ENCODE measurements at places on chromosomes 6 and 20.

DNA sequence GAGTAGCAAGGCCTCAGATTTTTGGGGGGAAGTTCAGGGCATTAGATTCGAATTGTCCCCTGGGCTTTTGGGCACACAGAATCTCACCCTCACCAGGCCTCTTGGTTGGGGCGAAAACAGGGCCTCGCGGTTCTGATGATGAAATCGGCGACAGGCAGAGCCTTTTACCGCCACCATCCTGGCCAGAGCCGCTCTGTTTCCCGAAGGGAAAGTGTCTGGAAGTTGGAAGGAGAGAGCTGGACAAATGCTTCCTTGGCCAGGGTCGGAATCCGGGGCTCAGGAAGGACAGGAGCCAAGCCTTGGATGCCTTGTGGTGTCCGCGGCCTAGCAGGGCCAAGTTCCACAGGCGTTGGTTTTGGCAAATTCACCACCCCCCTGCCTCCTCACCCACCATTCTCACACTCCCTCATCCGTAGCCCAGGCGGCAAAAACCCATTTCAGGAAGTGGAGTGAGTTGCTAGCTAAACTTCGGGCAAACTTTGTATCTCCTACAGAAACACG lies 3.5 kb upstream of the TFAP2A start:
- no peak for DNase-seq

DNA sequence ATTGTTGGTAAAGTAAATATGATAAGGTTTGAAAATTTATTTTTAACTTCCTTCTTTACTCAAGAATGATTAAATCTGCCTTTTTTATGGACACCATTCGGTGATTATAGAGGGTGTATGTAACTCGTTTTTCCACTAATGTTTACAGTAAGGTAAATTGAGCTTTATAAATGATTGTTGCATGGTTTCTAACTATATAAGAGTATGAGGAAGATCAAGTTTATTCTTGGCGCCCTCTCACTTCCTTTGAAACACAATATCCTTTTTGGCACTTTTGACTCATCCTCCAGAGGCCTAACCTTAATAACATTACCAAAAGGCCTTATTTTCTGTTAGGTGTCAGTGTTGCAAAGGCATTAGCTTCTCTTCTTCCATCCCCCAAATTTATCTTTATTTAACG lies 41.8 kb upstream of the MTRF1L start:
- no peak for DNase-seq

- no peak for DNase-seq
Observed at GRCh38 chr20:20490673-20491072, 122.8 kb downstream of the INSM1 start.

DNA sequence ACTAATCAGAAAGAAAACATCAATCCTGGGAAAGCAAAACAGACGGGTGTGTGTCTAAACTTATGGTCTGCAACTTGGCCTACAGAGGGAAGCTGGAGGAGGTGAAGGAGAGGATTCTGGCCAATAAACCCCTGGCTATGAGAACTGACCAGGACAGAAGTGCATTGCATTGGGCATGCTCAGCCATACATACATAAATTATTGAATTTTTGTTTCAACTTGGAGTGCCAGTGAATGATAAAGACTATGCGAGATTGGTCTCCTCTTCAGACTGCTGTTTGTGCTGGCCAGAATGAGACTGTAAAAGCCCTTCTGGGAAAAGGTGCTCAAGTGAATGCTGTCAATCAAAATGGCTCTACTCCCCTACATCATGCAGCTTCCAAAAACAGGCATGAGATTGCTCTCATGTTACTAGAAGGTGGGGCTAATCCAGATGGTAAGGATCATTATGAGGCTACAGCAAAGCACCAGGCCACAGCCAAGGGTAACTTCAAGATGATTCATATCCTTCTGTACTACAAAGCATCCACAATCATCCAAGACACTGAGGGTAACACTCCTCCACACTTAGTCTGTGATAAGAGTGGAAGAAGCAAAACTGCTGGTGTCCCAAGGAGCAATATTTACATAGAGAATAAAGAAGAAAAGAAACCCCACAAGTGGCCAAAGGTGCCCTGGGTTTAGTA lies 17.4 kb downstream of the ADNP start:
- DNase-seq, result no peak

GRCh38 chr6:125834348-125834747 lies 43.6 kb downstream of the NCOA7 start:
- DNase-seq, result no peak

DNA sequence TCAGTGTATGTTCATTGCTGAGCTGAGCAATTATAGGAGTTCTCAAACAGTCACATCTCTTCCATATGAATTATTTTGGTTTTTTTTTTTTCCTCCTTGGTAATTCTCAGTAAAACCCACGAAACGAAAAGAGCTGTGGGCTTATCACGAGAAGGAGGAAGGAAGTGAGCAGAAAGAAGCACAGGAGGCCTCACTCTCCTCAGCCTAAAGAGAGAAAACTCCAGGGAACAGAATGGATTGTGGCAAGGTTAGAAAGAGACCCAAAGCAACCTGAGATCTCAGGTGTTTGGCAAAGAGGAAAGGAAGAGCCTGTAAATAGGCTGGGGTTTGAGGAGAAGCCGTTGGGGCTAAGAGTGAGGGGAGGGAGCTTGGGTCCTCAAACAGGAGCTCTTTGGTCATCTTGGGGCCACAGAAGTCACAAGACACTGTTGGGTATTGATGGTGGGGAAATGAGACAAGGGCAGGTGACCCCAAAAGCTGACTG lies 67.8 kb upstream of the CITED2 start:
- DNase-seq, result no peak

DNA sequence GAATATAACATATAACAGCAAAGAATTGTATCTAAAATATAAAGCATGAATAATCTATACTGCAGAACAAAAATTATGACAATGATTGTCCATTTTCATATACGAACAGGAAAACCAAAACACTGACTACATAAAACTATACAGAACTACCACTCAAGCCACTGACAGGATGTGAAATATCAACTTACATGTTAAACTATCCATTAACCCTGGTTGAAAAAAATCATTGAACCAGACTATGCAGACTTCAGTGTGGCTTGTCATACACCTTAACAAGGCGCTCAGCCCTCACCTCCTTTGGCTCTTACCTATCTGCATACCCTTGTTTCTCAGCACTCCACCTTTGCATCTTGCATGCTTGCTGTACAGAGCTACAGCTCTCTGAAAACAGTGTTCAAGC lies 34.9 kb downstream of the ASCC3 start:
- DNase-seq, result no peak

DNA sequence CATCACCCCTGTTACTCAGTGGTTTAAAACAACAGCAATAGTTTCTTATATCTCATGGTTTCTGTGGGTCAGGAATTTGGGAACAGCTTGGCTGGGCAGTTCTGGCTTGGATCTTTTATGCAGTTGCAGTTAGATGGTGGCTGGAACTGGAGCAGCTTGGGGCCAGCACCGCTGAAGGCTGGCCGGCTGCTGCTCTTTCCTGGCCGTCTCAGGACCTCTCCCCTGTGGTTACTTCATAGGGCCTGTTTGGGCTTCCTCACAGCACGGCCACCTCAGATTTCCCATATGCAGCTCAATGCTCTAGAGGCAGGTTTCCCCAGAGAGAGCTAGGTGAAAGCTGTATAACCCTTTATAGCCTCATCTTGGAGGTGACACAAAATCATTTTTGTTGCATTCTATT lies 15.6 kb downstream of the PKIG start:
- no peak for DNase-seq

GRCh38 chr6:30073489-30074235 lies 1.9 kb downstream of the RNF39 start:
- no peak for DNase-seq

DNA sequence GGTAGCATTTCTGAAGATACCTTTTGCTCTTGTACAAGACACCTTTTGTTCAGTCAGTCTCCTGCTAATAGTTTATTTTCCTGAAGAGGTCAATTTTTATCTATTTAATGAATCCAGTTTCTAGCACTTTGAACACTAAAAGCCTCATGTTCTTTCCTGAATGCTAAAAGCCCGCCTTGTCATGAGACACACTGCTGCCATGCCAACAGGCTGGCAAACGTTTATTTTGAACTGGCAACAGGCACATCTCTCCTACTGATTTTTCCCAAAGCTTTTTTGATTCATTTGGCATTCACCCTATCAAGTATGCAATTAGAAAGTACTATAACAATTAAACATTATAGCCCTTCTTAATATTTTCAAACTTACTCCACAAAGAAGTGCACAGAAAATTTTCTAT lies 421.2 kb upstream of the EYS start:
- no peak for DNase-seq

GRCh38 chr20:35604449-35604747 lies 11.2 kb upstream of the SPAG4 start:
- DNase-seq, result no peak

DNA sequence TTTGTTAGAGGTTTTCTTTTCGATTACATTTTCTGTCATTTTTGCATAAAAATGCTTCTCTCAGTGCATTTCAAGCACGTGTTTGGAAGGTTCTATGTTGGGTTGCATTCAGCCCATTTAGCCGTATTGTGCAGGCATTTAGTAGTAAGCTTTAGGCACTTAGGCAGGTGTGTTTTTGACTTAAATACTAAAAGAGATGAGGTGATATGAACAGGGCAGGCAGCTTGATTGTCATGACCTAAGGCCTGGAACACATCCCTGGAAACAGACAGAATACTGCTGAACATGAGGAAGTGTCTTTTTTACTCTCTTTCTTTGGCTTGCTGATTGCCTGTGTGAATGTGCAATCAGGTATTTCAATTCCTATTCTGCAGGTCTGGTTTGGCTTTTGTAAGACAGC lies 610.5 kb upstream of the MAN1A1 start:
- no peak for DNase-seq

DNA sequence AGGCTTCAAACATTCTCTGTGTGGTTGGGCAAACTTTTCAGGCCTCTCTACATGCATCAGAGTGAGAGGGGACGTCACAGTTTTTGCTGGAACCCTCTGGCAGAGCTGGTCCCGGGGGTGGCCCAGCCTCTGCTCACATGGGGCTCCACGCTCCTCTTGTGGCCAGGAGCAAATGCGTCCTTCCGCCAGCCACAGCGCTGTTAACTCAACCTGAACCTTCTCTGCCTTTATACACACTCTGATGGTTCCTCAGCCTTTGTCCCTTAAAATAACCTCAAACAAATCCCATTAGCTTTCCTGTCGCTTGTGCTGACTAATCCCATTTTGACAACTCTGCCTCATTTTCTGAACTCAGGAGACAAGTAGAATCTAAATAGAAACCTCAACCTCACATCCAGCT lies 39.4 kb upstream of the TGM6 start:
- DNase-seq, result no peak

DNA sequence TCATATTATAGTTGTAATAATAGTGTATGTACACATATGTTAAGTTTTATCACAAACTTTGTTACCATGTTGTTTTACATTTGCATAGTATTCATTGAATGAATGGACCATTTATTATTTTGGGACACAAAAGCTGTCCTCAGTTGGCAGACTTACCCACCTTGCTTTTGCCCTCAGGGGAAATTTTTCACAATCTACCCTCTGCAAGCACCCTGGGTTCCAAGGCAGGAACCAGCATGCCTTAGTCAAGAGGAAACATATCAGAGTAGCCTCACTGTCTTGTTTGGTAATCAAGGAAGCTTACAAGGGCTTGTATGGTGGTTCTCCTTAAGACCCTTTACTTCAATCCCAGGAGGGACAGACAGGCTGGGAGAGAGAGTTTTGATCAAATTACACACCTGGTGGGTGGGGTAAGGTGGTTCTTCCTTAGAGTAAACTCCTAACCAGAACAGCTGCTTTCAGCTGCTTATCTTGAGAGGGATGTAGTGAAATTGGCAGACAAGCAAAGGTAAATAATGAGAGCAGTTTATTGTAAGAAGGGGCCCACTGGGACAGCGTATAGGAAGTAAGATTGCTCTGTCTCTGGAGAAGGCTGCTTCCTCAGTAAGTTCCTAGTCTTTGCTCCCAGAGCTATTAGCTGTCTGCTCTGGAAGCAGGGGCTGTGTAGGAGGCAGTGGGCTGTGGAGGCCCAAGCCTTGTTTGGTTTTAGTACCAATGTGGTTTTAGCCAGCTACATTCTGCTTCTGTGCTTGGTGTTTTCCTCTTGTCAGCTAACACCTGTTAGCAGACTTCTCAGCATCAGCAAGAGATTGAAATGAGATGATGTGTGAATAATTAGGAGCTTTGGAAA lies 31.1 kb downstream of the BRPF3 start:
- no peak for DNase-seq

- no peak for DNase-seq
Observed at GRCh38 chr20:42150230-42150629, 532.1 kb upstream of the CHD6 start.

DNA sequence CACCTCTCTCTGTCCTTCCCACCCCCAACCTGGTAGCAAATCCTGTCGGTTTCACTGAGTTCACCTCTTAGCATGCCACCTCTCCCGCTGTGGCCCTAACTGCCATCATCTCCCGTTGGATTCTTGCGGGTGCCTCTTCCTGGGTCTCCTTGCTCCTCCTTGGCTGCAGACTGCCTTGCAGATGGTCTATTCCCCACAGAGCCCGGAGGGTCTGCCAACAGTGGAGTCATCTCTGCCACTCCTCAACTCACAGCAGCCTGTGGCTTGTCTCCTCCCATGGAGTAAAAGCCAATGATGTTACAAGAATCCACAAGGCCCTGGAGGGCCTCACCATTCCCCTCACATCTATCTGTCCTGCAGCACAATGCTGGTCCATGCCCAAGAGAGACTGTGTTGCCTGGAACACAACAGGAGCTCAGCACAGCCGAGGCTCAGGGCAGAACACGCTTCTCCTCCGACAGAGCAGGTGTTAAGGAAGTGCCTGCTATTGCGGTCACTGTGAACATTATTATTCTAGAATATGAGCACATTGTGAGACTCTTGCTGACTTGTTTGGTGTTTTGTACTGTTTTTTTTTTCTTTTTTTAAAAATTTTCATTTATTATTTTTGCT lies 241.8 kb upstream of the SULF2 start:
- DNase-seq, result no peak

All from stimulated activated CD8-positive, alpha-beta memory T cell treated with anti-CD3 and anti-CD28 coated beads, Interleukin-2, amount 100 ng/mL, for 48 hours (primary cell).